Left ventricle myocardium inferior (tissue), 1 donor: ENCODE measurements at places on chromosomes 3 and 15.

- DNase-seq: no peak
Measured at GRCh38 chr15:29900237-29901189, 78.2 kb upstream of the TJP1 start.

- no peak for DNase-seq
Measured at GRCh38 chr3:101509811-101510210, 3.2 kb downstream of the SENP7 start.

- DNase-seq: no peak
Measured at GRCh38 chr3:172097585-172097984, 58.2 kb downstream of the FNDC3B start.

- no peak for DNase-seq
Measured at GRCh38 chr3:136048068-136048467, 82.5 kb downstream of the PPP2R3A start.

GRCh38 chr3:77320514-77320913 is 280.6 kb downstream of the ROBO2 start:
- no peak for DNase-seq
